ENCODE measurements at places on chromosomes 6 and 20.

DNA sequence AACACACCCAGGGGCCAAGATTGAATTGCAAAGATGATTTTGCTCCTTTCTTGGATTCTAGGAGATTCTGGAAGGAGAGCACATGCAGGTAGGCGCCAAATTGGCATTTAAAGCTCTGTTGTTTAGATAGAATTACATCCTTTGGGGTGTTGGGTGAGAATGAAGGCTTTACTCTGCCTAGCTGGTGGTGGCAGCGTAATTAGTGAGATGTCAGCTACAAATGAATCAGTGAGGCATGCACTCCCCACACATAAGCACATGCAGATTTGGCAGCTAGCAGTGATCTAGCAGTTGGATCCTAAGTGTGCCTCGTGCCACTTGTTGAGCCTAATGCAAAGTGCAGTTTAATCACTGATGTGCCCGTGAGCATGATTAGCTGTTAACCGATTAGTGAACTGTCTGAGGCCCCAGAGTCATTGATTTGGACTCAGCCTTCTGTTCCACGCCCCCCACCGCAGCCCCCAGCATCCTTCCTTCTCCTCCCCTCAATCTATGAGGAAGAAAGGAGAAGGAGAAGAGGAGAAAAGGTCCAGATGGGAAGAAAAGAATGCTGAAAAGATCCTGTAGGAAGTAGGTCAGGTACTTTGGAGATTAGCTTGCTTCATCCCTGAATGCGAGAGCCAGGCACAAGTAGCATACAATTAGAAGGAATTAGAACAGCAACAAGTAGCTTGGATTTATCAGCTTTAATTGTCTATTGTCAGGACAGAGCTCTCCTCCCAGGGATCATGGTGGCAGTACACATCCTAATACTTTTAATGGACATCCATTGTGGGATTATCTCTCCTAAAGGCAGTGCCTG lies 6.0 kb upstream of the PRDM1 start:
- no peak overlapping the region for H3K27ac ChIP-seq
- H3K4me1 ChIP-seq: peaks cover 20% of the 10 kb centered on the region
- no peak for DNase-seq
- no peak overlapping the region for H3K4me3 ChIP-seq

DNA sequence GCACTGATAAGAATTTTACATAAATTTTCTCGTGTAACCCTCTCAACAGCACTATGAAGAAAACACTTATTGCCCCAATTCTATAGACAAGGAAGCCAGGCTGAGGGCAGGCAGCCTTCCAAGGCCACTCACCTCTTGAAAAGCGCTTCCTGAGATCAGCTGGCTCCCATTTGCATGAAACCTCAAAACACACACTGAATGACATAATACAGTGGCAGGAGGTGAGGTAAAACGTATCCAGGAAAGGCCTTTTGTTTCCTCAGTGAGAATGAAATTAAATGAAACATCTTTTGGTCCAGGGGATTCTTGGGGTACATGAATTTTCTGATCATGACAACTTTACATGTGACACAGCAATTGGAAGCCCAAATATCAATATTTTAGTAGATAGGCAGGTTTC lies 112.5 kb downstream of the WDR27 start:
- H3K4me1 ChIP-seq: peaks cover 16% of the 10 kb centered on the region
- H3K4me3 ChIP-seq: no peak overlapping the region
- H3K27ac ChIP-seq: peak overlapping the region; percentile 60
- no peaks in the 10 kb centered on the region for H3K36me3 ChIP-seq
- H3K27me3 ChIP-seq: no peaks in the 10 kb centered on the region

- no peaks in the 10 kb centered on the region for H3K27me3 ChIP-seq
- DNase-seq: no peak
- no peak overlapping the region for H3K4me3 ChIP-seq
- no peak overlapping the region for H3K27ac ChIP-seq
- no peaks in the 10 kb centered on the region for H3K36me3 ChIP-seq
Observed at GRCh38 chr20:39378776-39379175, 416.6 kb downstream of the DHX35 start.

- no peaks in the 10 kb centered on the region for H3K27me3 ChIP-seq
- DNase-seq: peak; percentile 43
- H3K36me3 ChIP-seq: peaks cover 13% of the 10 kb centered on the region
- H3K27ac ChIP-seq: no peak overlapping the region
- no peak overlapping the region for H3K4me3 ChIP-seq
Observed at GRCh38 chr6:71375676-71376075, 87.1 kb downstream of the OGFRL1 start.

- H3K4me1 ChIP-seq: peaks cover 28% of the 10 kb centered on the region
- no peaks in the 10 kb centered on the region for H3K27me3 ChIP-seq
- DNase-seq: no peak
- no peak overlapping the region for H3K27ac ChIP-seq
Observed at GRCh38 chr6:37619641-37620040, 78.0 kb downstream of the MDGA1 start.

DNA sequence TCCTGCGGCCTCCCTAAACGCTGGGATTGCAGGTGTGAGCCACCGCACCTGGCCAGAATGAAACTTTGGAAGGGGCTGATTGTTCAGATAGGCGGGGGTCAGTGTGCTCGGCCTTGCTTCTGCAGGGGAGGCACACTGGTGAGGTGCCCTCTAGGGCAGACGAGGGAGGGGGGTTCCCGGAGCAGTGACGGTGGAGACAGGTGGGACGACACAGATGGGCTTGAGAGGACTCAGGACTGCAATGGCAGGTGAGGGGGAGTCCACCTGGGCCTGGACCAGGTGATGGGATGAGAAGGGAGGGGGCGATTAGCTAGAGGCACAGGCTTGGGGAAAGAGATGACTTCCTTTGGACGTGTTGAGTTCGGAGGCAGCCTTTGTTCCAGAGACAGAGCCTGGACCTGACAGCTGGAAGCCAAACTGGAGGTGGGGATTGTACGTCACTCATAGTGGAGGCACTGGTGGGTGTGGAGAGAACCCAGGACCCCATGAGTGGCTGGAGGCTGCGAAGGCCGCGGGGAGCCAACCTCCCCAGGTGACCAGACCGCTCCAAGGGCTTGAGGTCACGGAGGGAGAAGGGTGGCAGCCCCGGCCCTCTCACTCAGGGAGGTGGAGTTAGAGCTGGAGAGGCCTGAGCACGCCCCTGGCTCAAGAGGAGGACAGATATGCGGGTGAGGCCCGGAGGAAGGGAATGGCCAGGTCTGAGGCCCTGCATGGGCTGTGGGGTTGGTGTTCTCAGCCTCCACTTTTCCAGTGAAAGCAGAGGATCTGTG lies 10.5 kb upstream of the MAP1LC3A start:
- no peak for DNase-seq
- no peak overlapping the region for H3K27ac ChIP-seq
- no peaks in the 10 kb centered on the region for H3K27me3 ChIP-seq
- H3K4me3 ChIP-seq: no peak overlapping the region

GRCh38 chr6:10409731-10410206 lies 5.1 kb downstream of the TFAP2A start:
- DNase-seq: no peak
- no peaks in the 10 kb centered on the region for H3K36me3 ChIP-seq
- H3K27ac ChIP-seq: no peak overlapping the region
- H3K27me3 ChIP-seq: peaks cover 91% of the 10 kb centered on the region
- peaks cover 5% of the 10 kb centered on the region for H3K4me1 ChIP-seq

GRCh38 chr6:67811239-67812037 lies 823.6 kb upstream of the ADGRB3 start:
- H3K4me3 ChIP-seq: no peak overlapping the region
- H3K36me3 ChIP-seq: no peaks in the 10 kb centered on the region
- no peaks in the 10 kb centered on the region for H3K4me1 ChIP-seq
- DNase-seq: no peak
- H3K27ac ChIP-seq: no peak overlapping the region
- no peaks in the 10 kb centered on the region for H3K27me3 ChIP-seq

GRCh38 chr6:34138914-34139510 lies 6.9 kb downstream of the GRM4 start:
- no peak for DNase-seq
- no peak overlapping the region for H3K4me3 ChIP-seq
- H3K36me3 ChIP-seq: no peaks in the 10 kb centered on the region
- no peak overlapping the region for H3K27ac ChIP-seq

- peak; percentile 49 for DNase-seq
- no peak overlapping the region for H3K27ac ChIP-seq
- H3K36me3 ChIP-seq: no peaks in the 10 kb centered on the region
- H3K4me1 ChIP-seq: peaks cover 13% of the 10 kb centered on the region
- no peak overlapping the region for H3K4me3 ChIP-seq
Observed at GRCh38 chr6:35152067-35152707, 11.0 kb upstream of the TCP11 start.

- no peaks in the 10 kb centered on the region for H3K4me1 ChIP-seq
- peaks cover 2% of the 10 kb centered on the region for H3K27me3 ChIP-seq
- H3K27ac ChIP-seq: no peak overlapping the region
- DNase-seq: no peak
- H3K36me3 ChIP-seq: no peaks in the 10 kb centered on the region
Observed at GRCh38 chr6:105921781-105922180, 164.4 kb upstream of the PRDM1 start.

Data from astrocyte (in vitro differentiated cells and primary cell).